ENCODE measurements at places on chromosomes 16 and 17. TPM values are rescaled to one million over a fixed set of nuclear protein-coding genes. Genes with fewer than 3 reads are reported as not detected.
A peak's percentile ranks its signal among the peaks of the same experiment; 100 is the strongest.

- no peak overlapping the region for H3K27ac ChIP-seq
- H3K27me3 ChIP-seq: no peaks in the 10 kb centered on the region
- no peaks in the 10 kb centered on the region for H3K36me3 ChIP-seq
- no peak overlapping the region for H3K4me3 ChIP-seq
- H3K4me1 ChIP-seq: peaks cover 14% of the 10 kb centered on the region
- no peak for DNase-seq
Measured at GRCh38 chr17:50911890-50912289, 45.7 kb upstream of the TOB1 start.

- DNase-seq: no peak
- peak overlapping the region; percentile 93 for H3K4me3 ChIP-seq
- H3K36me3 ChIP-seq: peaks cover 72% of the 10 kb centered on the region
Measured at GRCh38 chr17:28745786-28746411, 2.1 kb downstream of the TRAF4 start.

DNA sequence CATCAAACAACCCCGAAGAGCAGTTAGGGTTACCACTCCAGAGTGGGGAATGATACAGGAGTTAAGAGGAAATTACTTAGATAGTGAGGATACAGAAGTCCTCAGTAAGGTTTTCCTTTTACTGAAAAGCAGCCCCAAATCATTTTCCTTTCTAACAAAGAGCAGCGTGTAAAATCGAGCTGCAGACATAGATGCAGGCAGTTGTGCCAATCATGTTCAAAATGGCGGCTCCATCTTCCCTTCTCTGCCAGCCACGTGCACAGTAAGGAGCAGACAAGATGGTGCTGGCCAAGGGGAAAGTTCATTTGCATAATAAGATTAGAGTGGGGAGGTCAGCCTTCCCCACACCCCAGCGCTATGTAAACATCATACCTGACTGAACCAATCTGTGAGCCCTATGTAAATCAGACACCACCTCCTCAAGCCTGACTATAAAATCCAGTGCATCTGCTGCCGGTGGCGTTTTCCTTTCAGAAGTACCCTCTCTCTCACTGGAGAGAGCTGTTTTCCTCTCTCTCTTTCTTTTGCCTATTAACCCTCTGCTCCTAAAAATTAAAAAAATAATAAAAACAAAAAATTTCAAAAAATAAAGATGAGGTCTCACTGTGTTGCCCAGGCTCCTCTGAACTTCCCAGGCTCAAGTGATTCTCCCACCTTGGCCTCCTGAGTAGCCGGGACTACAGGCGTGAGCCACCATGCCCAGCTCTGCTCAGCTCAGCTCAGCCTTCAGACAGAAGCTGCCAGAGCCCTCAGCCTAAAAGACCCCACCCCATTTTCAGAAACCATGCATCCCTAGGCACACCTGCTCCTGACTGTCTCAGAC lies 2.6 kb upstream of the SRL start:
- no peaks in the 10 kb centered on the region for H3K4me1 ChIP-seq
- H3K27me3 ChIP-seq: peaks cover 2% of the 10 kb centered on the region
- H3K36me3 ChIP-seq: no peaks in the 10 kb centered on the region
- no peak for DNase-seq
- no peak overlapping the region for H3K27ac ChIP-seq
- H3K4me3 ChIP-seq: no peak overlapping the region

Gene PMFBP1
- total RNA-seq: 5.7 TPM

GRCh38 chr17:57528058-57528451 lies 217.0 kb downstream of the CCDC182 start:
- H3K27me3 ChIP-seq: no peaks in the 10 kb centered on the region
- peaks cover 29% of the 10 kb centered on the region for H3K36me3 ChIP-seq
- DNase-seq: no peak
- no peak overlapping the region for H3K27ac ChIP-seq
- no peak overlapping the region for H3K4me3 ChIP-seq
- peaks cover 52% of the 10 kb centered on the region for H3K4me1 ChIP-seq

Gene SLC12A3
- total RNA-seq: 5.0 TPM

Gene EFNB3
- not detected for total RNA-seq

Gene MXRA7
- 13.5 TPM for total RNA-seq

DNA sequence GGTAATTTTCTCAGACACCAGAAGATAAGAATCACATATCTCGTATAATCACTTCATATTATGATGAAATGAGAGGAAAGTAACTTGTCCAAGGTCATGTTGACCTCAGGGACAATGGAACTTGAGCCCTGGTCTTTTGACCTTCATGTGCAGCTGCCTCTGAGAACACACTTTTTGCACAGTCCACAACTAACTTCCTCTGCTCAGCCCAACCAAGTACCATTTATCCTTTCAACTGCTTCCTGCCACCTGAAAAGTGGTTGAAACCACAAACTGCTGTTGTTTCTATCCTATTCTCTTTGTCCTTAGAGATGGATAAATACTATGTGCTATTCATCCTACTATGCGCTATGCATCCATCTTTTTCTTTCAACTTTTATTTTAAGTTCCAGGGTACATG lies 2.3 kb upstream of the CCL1 start:
- peaks cover 20% of the 10 kb centered on the region for H3K27me3 ChIP-seq
- no peak for DNase-seq
- H3K4me3 ChIP-seq: no peak overlapping the region
- peaks cover 10% of the 10 kb centered on the region for H3K4me1 ChIP-seq

- no peak for DNase-seq
- no peak overlapping the region for H3K27ac ChIP-seq
- no peaks in the 10 kb centered on the region for H3K36me3 ChIP-seq
- no peak overlapping the region for H3K4me3 ChIP-seq
- H3K4me1 ChIP-seq: no peaks in the 10 kb centered on the region
Measured at GRCh38 chr16:84391151-84392030, 23.1 kb downstream of the ATP2C2 start.

DNA sequence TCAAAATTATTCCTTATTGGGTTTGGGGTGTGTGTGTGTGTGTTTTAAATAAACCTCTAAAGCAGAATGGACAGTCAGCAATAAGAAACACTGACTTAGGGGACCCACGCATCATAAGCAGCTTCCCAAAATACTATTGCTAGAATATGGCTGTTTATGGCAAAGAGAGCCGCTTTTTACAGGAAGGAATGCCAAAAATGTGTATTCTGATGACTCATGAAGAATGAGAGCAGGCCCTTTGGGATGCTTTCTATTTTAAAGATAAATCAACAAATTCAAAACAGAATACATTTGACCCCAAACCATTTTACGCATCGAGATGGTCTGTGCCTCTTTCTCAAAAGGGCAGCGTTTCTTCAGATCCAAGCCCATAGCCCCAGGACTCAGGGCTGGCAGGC lies 37.5 kb downstream of the ARHGAP17 start:
- H3K27me3 ChIP-seq: no peaks in the 10 kb centered on the region
- peak overlapping the region; percentile 96 for H3K27ac ChIP-seq
- H3K36me3 ChIP-seq: peaks cover 58% of the 10 kb centered on the region
- H3K4me3 ChIP-seq: peak overlapping the region; percentile 72
- H3K4me1 ChIP-seq: peaks cover 93% of the 10 kb centered on the region

Gene ITGAL
- 216 TPM for total RNA-seq

GRCh38 chr17:42372142-42372541 lies 16.1 kb downstream of the STAT3 start:
- peaks cover 20% of the 10 kb centered on the region for H3K36me3 ChIP-seq
- no peak for DNase-seq
- no peaks in the 10 kb centered on the region for H3K27me3 ChIP-seq
- H3K27ac ChIP-seq: no peak overlapping the region

DNA sequence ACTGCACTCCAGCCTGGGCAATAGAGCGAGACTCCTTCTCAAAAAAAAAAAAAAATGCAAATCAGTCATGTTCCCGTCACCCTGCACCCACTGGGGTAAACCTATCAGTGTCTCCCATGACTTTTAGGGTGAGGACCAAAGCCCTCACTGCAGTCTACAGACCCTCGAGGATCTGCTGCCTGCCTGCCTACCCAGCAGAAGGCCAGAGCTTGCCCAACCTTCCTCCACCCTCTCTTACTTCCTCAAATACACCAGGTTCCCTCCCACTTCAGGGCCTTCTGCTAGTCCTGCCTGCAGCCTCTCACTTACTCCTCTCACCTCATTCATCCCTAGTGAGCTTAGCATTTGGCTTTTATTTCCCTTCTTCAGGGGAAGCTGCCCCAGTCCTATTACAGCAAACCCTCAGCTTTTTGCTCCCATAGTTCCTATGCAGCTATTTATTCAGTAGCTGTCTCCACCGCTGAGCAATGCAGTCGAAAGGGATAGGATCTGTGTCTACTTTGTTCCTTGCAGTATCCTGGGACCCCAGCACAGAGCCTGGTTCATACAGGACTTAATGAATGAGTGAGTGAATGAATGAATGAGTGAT lies 17.8 kb upstream of the TOB1 start:
- peaks cover 13% of the 10 kb centered on the region for H3K4me1 ChIP-seq
- H3K27me3 ChIP-seq: no peaks in the 10 kb centered on the region
- H3K27ac ChIP-seq: no peak overlapping the region
- no peaks in the 10 kb centered on the region for H3K36me3 ChIP-seq
- no peak overlapping the region for H3K4me3 ChIP-seq
- DNase-seq: no peak

DNA sequence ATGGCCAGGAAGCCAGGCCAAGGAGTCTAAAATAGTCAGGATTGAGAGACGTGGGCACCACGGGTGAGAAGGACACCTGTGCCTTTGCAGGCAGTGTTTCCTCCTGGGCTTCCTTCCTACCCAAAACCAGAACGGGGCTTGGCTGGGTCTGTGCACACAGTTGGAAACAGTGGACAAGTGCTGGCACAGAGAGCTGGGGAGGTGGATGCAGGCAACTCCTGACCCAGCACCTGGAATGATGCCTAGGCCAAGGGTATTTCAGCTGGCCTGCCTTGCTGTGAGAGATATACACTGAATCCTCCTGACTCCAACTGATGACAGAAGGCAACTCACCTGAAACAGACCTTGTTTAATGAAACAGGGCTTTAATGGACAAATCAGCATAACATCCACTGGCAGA lies 186.2 kb downstream of the SLC39A11 start:
- no peak for DNase-seq
- peaks cover 23% of the 10 kb centered on the region for H3K36me3 ChIP-seq
- H3K4me1 ChIP-seq: no peaks in the 10 kb centered on the region
- no peak overlapping the region for H3K27ac ChIP-seq
- H3K4me3 ChIP-seq: no peak overlapping the region

GRCh38 chr17:80105762-80106161 lies 4.4 kb downstream of the GAA start:
- H3K27me3 ChIP-seq: no peaks in the 10 kb centered on the region
- peaks cover 13% of the 10 kb centered on the region for H3K4me1 ChIP-seq
- peaks cover 5% of the 10 kb centered on the region for H3K36me3 ChIP-seq

Gene FBXO47
- not detected for total RNA-seq

Gene KRT39
- not detected for total RNA-seq

GRCh38 chr16:71585318-71585703 lies 8.4 kb upstream of the TAT start:
- H3K4me3 ChIP-seq: no peak overlapping the region
- H3K36me3 ChIP-seq: no peaks in the 10 kb centered on the region

Gene KRTAP2-2
- not detected for total RNA-seq

DNA sequence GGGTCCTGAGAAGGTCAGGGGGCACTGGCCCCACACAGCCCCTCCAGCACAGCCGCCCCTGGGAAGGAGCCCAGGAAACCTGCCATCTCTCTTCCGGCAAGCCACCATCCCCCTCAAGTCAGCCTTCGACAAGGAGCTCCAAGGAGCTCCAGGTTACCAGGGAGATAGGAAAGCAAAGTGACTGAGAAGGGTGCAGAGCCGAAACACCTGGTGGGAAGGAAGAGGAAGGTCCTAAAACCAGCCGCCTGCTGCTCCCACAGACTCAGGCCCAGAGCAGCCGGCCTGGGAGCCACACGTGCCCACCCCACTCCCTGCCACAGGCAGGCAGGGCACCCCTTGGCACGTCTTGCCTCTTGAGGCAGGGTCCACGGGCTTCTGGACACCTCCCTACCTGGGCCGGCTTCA lies 80.7 kb downstream of the TIMM22 start:
- no peak for DNase-seq
- no peaks in the 10 kb centered on the region for H3K27me3 ChIP-seq
- H3K36me3 ChIP-seq: peaks cover 56% of the 10 kb centered on the region
- no peak overlapping the region for H3K27ac ChIP-seq

GRCh38 chr17:63700528-63701455 lies 867 bp upstream of the LIMD2 start:
- H3K4me3 ChIP-seq: peak overlapping the region; percentile 80
- peaks cover 52% of the 10 kb centered on the region for H3K36me3 ChIP-seq
- H3K4me1 ChIP-seq: peaks cover 71% of the 10 kb centered on the region
- H3K27me3 ChIP-seq: no peaks in the 10 kb centered on the region

DNA sequence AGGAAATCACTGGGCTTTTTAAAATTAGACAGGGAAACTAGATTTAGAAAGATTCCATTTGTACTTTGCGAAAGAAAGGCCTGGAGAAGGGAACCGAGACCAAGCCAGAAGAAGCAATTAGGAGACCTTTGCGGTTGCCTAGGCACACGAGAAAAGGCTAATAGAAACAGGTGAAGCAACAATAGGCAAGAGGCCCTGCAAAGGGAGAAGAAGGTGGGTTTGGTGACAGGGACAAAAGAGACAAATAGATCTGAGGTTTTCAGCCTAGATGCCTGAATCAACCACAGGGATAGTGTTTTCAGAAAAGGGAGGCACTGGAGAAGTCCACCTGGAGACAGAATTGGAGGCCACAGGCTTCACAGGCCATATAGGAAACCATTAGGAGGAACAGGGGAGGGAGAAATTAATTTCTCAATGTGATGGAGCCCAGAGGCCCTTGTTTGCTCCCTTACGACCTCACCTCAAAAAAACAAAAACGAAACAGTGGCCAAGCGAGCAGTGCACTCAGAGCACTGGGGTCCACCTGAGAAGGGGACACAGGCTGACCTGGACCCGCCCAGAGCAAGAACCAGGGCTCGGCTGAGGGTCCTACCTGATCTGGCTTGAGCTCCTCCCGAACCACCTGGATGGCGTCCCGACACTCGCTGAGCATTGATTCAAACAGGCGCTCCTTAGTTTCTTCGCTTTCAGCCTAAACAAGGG lies 22.3 kb downstream of the SRP68 start:
- H3K4me3 ChIP-seq: no peak overlapping the region
- no peaks in the 10 kb centered on the region for H3K27me3 ChIP-seq
- H3K4me1 ChIP-seq: peaks cover 6% of the 10 kb centered on the region
- no peak for DNase-seq
- peaks cover 78% of the 10 kb centered on the region for H3K36me3 ChIP-seq

DNA sequence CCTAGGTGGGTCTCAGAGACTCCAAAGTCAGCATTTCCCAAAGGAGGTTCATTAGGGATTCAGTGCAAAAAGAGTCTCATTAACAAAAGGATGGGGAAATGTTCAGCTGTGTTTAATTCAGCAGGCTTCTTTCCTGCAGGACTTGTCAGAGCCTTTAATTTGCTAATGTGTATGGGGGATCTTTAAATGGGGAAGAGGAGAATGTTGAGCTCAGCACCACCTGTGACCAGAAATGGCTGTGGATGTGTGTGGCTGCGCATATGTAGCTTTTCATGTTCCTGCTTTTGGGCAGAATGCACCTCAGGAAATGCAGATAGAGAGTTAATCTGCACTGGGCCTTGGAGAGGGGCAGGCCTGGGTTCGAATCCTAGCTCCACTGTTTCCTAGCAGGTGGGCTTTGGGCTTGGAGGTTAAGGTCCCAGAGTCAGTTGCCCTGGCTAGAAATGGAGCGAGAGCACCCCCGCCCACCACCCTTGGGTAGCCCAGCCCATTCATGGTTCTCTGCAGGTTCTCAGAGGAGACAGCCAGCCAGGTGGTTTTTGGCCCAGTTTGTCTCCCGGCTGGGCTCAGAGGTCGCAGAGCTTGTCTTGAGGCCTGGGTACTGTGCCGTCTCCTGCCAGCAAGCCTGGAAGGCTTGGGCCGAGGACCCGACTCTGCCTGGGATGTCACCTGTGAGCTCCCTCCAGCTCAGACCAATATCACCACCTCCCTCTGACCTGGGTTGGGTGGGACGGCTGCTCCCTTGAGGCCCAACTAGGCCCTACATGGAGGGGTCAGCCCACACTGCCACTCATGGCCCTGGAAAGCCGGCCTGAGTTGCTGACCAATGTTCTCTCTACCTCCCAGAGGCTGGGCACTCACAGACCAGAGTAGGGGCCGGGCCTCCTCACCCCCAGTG lies 9.3 kb downstream of the ADCY7 start:
- no peaks in the 10 kb centered on the region for H3K27me3 ChIP-seq
- no peak for DNase-seq
- peaks cover 16% of the 10 kb centered on the region for H3K36me3 ChIP-seq
- H3K27ac ChIP-seq: peak overlapping the region; percentile 100

All from activated B cell treated with CpG ODN at 0.5 μM for 24 hours (primary cell).